ENCODE measurements at places on chromosomes 4 and X. TPM values are rescaled to one million over a fixed set of nuclear protein-coding genes. Genes with fewer than 3 reads are reported as not detected.

The THAP6 gene
- 5.1 TPM for total RNA-seq

The F9 gene
- not detected for total RNA-seq

The C4orf50 gene
- not detected for total RNA-seq

The HCCS gene
- total RNA-seq, result 57.6 TPM

The CENPVL3 gene
- 0.06 TPM for total RNA-seq

The GABRE gene
- total RNA-seq, result 19.4 TPM

The CT83 gene
- not detected for total RNA-seq

The PRR32 gene
- total RNA-seq, result not detected

The ARHGAP36 gene
- not detected for total RNA-seq

The GRPR gene
- 0.13 TPM for total RNA-seq

The DOK7 gene
- total RNA-seq, result 0.95 TPM

The SMIM9 gene
- total RNA-seq, result not detected

The PPA2 gene
- total RNA-seq, result 76.6 TPM

The HMX1 gene
- total RNA-seq, result 0.10 TPM

The ARHGAP6 gene
- total RNA-seq, result not detected

The SAGE1 gene
- 0.06 TPM for total RNA-seq

The CDS1 gene
- 0.78 TPM for total RNA-seq

The RAB33A gene
- total RNA-seq, result 0.20 TPM

The GC gene
- total RNA-seq, result not detected

The LEF1 gene
- total RNA-seq, result 0.17 TPM

The CXorf51A gene
- total RNA-seq, result not detected

The DGAT2L6 gene
- not detected for total RNA-seq

The TXK gene
- total RNA-seq, result 0.07 TPM

The ADH1C gene
- not detected for total RNA-seq

All from A549 treated with CORT108297 at 1 μM for 4 hours (cell line).